ENCODE measurements at places on chromosomes 3 and 15.

- no peak for DNase-seq
Measured at GRCh38 chr3:16279010-16279801, 14.2 kb downstream of the OXNAD1 start.

- DNase-seq: no peak
Measured at GRCh38 chr3:87361271-87361670, 84.9 kb upstream of the POU1F1 start.

DNA sequence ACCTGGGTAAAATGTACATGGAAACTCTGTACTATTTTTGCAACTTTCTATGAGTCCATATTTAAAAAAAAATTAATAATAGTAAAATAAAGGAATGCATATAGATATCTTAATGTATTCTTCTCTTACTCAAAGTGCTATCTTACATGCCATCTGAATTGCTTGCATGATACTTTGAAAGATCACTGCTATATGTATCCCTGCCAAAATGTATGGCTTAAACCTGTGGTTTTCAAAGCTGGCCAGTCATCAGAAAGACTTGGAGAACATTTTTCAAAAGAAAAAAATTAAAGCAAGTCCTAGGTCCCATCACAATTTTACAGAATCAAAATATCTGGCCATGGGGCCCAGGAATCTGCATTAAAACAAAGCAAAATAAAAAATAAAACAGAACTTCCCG is 262.1 kb downstream of the LPP start:
- DNase-seq: no peak

DNA sequence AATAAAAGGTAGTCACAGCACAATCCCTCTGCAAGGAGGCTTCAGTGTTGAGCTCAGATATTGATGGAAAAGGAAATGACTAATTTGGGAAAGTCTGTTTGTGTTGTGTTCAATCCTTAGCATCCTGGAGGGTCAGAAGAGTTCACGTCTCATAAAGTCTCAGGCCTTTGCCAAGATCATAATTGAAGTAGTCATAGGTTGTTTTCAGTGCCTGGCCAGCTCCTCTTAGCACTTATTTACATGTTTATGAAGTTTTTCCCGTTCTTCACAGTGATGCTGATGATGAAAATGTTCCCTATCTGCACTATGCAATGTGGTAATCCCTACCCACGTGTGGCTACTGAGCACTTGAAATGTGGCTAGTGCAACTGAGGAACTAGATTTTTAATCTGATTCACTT is 61.6 kb upstream of the TGFBR2 start:
- no peak for DNase-seq

DNA sequence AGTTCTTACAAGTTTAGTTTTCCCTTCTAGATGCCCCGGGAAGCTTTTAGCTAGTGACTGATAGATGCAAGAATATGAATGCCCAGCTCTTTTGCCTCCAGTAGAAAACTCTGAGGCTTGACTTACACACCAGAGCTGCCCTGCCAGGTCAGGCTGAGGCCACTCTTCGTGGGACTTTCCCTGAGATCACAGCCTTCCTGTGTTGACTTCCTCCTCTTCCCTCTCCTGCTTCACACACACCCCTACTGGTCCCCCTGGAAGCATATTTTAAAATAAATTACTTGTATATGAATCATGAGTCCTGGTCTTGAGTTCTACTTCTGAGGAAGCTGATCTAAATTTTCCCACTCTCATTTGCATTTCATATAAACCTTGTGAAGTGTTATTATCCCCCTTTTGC is 413.7 kb downstream of the PDCD6IP start:
- no peak for DNase-seq

- DNase-seq: no peak
Measured at GRCh38 chr15:51932161-51932560, 39.4 kb downstream of the LEO1 start.

DNA sequence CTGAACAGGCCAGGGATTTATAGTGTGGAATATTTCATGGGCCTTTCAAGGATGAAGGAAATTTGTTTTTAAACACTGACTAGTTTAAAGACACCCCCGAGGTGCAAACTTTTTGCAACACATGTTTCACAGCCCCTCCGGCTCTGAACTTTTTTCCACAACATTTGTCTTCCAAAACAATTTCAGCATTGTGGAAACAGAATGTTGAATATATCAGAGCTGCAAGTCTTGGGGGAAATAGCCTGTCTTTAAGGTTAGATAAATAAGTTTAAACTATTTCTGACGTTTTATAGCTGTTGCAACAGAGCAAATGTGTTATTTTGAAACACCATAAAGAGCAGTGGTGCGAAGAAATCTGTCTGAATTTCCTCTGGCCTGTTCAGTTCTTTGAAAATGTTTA is 229.2 kb upstream of the GOLGA6L4 start:
- no peak for DNase-seq

DNA sequence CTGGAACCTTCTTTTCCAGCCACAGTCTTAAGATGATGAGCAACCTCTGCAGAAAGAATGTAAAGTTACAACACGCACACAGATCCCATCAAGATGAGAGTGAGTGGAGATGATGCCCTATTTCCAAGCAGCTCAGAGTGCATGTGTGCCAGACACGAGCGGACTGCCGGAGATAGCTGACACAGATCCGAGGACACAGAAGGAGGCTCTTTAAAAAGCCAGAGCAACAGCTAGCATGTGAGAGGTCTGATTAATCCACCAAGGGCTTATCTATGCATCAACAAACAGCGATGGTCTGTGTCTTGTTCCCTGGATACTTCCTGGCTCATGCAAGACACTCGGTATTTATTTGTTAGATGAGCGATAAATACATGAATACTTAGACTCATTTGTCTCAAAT is 128.6 kb upstream of the DLG1 start:
- no peak for DNase-seq

DNA sequence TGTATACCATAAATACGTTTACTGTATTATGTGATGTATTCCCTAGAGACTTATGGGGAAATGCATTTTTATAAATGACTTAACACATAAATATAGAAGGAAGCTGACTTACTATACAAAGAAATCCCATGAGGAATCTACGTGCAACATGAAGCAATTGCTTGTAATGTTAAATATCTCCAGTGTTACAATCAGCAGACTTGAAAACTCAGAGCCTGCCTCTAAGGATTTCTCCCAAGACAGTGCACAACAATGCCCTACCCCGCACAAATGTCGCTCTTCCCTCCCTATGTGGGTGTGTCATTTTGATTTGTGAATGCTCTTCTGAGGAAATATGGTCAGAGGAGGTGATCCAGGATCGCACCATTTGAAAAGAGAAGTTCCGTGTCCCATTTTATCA is 629.0 kb downstream of the NR2F2 start:
- DNase-seq: no peak

DNA sequence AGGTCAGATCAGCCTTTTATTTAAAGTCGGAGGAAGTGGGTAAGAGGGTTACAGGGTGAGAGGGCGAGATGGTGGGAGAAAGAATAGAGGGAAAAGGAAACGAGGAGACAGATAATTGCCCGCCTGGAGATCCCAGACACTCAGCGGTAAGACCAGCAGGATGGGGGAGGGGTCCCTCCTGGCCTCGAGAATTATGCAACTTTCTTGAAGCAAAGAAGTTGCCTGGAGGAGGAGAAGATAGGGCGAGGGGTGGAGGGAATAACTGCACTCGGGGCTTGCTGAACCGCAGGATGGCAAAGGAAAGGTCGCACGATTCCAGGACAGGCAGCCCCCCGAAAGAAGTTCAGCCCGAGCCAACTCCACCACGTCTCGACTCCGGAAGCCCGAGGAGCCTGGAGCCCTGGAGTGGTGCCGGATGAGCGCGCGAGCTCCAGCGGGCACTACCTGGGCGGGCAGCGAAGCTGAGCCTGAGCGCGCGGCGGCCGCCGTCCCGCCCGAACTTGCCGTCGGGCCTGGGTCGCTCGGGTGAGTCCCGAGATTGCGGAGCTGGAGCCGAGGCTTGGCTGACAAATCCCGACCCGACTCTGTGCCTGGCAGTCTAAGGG is 402 bp downstream of the WWTR1 start:
- DNase-seq: peak; percentile 85

- DNase-seq: no peak
Measured at GRCh38 chr3:43191116-43191515, 85.2 kb upstream of the POMGNT2 start.

GRCh38 chr3:100005665-100006393 is 108.5 kb downstream of the FILIP1L start:
- DNase-seq: no peak

- DNase-seq: no peak
Measured at GRCh38 chr3:72786668-72787067, 61.6 kb downstream of the SHQ1 start.

DNA sequence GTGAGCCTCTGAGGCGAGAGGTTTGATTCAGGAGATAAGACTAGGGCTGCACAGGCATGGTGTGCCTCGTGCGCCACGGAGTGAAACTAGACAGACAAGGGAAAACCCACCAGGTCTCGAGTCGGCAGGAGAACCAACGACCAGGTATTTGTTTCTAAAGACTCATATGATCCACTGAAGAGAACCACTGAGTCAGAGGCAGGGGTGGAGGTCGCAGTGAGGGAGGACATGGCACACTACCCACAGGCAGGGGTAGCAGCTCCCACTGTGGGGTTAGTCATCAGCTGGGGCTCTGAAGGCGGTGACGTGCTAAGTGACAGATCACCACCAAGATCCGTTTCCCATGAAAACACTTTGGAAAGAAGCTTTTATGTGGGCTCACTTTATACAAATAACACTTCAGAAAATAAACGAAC is 45.7 kb downstream of the CHSY1 start:
- DNase-seq: no peak

DNA sequence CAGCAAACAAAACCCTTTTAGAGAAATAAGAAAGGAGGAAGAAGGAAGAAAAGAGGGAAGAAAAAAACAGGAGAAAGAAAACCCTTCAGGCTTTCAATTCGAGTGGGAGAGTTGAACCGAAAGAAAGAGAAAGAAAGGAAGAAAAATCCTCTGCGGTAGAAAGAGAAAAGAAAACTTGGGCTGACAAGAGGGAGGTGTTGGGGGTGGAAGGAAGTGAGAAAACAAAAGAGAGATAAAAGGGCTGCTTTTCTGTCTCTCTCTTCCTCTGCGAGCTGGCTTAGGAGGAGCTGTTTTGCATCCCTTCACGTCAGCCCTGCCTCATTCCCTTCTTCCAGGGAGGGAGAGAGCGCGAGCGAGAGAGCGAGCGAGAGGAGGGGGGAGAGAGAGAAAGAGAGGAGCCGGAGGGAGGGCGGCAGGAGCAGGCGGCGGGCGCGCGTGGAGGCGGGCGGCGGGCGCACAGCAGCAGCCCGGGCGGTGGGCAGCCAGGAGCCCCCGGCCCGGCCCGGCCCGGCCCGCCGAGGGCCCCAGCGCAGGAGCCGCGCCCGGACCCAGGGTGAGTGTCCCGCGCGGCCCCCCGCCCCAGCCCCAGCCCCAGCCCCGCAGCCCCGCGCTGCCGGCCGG is at the start of gene ZNF710:
ZNF710 (plus strand) TSS at position 263 of the 621 bp plus-strand sequence. CDS start 65,814 bp downstream, outside the sequence.
- peak; percentile 61 for DNase-seq
